ENCODE measurements at places on chromosomes 6 and 20.

- DNase-seq = no peak
These were observed 6.9 kb upstream of the PHACTR1 start for GRCh38 chr6:12709556-12710232.

- DNase-seq = no peak
These were observed 241.2 kb downstream of the OGFRL1 start for GRCh38 chr6:71529769-71530168.

DNA sequence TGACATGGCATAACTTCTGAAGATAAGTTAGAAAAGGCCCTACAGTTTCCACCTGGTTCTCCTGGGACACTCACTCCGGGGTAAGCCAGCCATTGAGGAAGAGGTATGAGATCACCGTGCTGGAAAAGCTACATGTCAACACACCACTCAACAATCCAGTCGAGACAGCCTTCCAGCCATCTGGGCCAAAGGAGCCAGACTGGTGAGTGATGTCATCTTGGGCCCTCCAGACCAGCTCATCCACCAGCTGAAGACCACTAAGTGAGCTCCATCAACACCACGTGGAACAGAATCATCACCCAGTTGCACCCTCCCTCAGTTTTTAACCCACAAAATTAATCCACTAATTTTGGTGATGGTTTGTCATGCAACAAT, 32.3 kb upstream of the RSPO4 start:
- no peak for DNase-seq

DNA sequence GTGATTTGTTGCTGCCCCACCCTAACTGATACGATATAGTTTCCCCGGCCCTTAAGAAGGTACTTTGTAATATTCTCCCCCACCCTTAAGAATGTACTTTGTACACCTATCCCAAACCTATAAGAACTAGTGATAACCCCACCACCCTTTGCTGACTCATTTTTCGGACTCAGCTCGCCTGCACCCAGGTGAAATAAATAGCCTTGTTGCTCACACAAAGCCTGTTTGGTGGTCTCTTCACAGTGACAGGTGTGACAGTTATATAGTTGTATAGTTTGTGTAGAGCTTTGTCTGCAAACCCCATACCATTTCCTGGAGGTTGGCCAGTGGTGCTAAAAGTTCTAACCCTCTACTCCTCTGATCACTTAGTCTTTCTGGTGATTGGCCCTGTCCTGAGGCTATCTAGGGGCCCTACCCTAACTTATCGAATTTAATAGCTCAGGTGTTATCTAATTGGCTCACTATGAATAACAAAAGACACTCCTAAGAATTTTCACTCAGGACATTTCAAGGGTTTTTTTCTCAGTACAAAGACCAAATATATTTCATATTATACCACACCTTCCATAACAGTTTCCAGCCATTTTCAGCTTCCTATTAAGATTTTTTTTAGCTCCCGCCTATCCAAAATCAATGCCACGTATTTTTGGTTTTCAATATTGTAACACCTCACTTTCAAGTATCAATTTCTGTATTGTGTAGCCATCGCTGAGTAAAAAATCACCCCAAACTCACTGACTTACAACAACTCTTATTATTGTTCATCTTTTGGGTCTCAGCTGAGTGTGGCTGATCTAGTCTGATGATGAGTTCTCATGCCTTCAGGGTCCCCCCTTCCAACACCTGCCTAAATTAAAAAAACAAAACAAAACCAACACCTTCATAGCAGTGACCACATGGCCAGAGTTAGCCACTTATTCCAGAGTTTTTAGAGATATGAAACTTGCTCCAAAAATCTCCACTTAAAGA, 9.8 kb upstream of the BTN1A1 start:
- no peak for DNase-seq

DNA sequence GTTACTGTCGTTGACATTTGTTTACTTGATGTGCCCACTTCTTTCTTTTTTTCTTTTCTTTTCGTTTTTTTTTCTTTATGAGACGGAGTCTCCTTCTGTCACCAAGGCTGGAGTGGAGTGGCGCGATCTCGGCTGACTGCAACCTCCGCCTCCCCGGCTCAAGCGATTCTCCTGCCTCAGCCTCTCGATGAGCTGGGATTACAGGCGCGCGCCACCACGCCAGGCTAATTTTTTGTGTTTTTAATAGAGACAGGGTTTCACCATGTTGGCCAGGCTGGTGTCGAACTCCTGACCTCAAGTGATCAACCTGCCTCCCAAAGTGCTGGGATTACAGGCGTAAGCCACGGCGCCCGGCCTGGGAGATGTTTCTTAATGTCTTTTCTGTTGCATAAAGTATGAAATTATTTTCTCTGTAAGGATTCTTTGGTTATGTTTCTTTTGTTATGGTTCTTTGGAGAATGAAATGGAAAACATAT, 33.3 kb upstream of the PRSS16 start:
- no peak for DNase-seq

GRCh38 chr20:23251779-23252178, 98.8 kb upstream of the NXT1 start:
- DNase-seq = no peak

DNA sequence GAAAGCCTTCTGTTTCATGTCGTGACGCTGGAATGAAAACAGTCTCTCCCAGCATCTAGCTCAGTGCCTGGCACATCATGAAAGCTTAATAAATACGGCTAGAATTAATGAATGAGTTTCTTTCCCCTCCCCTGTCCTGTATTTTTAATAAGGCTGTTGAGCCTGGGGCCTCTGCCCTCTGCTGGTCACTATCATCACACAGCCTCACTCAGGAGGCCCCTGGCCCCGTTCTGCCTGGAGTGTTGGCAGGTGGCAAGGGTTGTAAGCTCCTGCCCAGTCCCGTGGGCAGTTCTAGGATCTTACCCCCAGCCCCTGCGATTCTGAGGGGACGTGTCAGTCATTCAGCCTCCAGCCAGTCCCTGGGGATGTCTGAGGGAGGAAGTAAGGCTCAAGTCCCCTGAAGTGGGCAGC, 41.4 kb downstream of the PHACTR3 start:
- DNase-seq = no peak

DNA sequence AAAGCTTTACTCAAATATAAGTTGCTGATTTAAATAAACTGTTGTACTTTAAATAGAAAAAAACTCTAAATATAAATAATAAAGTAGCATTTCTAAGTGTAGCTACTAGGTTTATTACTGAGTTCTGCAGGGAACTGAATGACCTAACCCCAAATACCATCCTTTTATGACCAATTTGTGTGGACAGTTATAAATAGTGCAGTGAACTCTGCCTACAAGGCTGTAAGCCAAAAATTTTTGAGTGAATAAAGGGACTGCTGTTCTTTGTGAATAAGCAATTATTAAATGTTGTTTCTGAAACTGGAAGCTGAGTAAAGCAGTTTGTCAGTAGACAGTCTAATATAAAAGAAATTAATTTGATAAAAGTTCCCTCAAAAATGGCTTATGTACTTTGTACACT, 90.8 kb upstream of the ELOVL5 start:
- no peak for DNase-seq

GRCh38 chr20:46191168-46191540, 73.0 kb downstream of the CD40 start:
- no peak for DNase-seq

GRCh38 chr6:53692172-53692571, 26.6 kb upstream of the KLHL31 start:
- DNase-seq = no peak

DNA sequence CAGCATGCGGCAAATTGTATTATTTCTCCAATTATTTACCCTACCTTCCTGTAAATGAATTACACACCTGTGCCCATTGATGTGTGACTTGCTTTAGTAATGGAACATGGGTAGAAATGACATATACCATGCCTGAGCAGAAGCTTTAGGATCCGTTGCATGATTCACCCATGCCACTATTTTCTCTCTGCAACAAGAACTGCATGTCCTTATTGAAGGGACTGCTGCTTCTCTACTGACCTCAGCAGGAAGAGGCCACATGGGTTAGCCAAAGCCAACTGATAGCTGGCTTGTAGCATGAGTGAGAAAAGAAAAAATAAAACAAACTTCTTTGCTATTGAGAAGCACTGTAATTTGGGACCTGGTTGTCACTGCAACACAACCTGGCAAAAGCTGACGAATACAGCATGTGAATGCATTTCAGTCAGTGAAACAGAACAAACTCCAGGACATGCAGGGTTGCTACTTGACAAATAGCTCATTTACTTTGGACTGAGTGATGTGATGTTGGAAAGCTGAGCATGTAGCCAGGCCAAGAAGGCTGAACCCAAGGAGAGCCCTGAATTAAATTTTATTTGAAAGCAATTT, 99.2 kb downstream of the BCAS1 start:
- no peak for DNase-seq

- peak; percentile 94 for DNase-seq
These were observed at the start of gene MOCS3 for GRCh38 chr20:50958615-50959542. MOCS3 (plus strand) TSS chr20:50958818; CDS start chr20:50958843, 25 bp downstream.

DNA sequence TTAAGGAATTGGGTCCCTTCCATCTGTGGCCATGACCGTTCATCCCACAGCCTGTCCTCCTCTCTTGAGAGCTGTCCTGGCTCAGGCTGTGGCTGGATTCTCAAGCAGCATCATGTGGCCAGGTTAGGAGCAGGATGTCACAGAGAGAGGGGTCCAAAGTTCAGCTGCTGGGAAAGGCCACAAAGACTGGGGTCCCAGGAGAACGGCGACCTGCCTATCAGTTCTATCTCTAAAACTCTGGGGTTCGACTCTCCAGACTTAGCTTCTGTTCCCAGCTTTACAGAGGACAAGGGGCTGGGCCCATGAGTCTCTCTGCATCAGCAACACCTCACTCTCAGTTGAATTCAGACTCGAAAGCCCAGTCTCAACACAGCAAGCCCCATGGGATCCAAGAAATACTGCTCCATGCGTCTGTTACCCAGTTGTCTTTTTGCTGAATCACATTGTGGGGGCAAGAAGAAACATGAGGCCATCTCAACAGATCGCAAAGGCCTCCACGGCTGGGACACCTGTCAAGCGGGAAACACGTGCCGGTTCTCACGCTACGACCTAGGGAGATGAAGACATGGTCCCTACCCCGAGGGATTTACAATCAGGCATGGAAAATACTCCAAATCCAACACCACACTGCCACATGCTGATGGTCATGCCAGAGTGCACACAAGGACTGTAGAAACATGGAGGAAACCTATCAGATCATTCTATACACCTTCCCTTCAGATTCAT, 95.4 kb downstream of the SLC22A23 start:
- DNase-seq = peak; percentile 24

DNA sequence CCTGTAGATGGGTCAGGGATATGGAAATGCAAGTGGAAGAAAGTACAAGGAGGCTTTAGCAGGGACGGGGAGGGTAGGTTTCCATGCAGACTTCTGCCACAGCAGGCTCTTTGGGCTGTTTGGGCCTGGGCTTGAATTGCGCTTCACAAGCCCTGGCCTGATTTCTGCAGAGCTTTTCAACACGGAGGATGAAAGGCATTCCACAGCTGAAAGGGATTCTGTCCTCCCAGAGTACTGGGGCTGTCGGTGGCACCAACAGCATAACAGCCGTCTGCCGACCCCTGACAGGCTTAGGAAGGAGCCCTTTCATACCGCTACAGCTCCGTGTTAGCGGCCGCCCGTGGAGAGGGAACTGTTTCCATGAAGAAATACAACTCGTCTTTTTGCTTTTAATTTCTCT, 22.9 kb upstream of the TBC1D7 start:
- no peak for DNase-seq

DNA sequence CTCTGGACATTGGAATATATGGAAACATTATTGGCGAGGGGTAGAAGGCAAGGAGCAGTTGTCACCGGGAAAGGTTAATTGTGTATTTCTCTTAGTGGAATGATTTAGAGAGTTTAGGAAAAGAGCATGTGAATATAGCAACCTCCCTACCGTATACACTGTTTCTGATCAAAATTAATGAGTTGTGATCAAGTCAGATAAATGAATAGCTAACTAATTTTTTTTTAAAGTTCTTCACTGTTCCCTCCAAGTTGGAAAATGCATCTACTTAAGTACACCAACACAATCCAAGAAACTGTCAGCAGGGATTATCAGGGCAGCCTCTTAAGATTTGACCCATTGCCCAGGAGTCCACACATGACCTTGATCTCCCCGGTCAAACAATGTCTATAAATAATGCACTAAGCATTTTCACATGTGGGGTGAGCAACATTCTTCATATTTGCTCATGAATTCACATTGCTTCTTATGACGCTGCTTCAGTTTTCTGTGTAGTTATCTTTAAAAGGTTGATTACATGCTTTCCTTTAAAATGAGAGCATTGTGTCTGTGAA, 680.8 kb upstream of the NRSN1 start:
- DNase-seq = no peak

- DNase-seq = peak; percentile 38
These were observed 130.3 kb upstream of the BTN3A2 start for GRCh38 chr6:26234421-26235301.

DNA sequence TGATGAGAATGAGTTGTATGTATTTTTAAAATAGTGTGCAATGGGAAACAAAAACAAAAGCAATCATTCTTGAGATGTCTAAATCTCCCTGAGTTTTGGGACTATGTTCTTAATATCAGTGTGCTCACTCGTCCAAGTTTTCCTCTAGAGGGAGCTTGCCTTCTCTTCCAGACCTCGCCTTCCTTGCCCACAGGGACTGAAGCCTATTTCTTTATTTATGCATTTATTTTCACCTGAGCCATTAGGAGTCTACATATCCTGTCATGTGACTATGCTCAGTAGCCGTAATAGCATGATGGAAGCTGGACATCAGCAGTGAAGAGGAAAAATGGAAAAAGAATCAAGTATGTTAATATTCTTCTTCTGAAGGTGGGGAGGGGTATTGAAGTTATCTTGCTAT, 131.2 kb downstream of the SH3BGRL2 start:
- no peak for DNase-seq

GRCh38 chr6:125781314-125781868, 9.4 kb upstream of the NCOA7 start:
- DNase-seq = peak; percentile 69

DNA sequence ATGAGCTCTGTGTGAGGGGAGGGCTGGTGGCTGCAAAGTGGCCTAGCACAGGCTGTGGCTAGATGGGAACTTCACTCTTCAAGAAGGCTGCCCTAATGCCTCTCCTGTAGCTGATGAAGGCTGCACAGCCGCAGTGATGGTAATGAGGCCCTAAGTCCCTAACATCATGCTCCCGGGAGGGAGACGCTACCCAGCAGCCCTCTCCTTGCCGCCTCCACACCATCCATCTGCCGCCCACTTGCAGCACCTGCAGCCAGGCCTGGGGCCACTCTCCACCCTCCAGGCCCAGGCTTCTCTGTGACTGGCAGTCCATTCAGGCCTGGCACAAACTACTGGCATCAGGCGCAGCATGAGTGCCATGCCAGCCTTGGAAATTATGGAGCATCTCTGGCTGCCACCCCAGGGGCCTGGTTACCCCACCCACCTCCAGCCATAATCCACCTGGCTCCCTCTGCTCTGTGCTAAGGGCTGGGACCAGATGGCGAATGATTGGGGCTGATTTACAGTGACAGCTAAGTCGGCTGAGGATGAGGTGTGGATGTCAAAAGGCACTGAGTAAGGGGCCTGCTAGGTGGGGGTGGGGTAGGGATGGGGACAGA, 284.2 kb downstream of the LRFN2 start:
- DNase-seq = no peak

- DNase-seq = no peak
These were observed 695.9 kb upstream of the FLRT3 start for GRCh38 chr20:15033269-15033668.

GRCh38 chr6:148551226-148551625, 195.6 kb upstream of the UST start:
- no peak for DNase-seq
